ENCODE measurements at places on chromosomes 7 and 10.

GRCh38 chr10:75941223-75941801 lies 509.9 kb downstream of the LRMDA start:
- DNase-seq = no peak

DNA sequence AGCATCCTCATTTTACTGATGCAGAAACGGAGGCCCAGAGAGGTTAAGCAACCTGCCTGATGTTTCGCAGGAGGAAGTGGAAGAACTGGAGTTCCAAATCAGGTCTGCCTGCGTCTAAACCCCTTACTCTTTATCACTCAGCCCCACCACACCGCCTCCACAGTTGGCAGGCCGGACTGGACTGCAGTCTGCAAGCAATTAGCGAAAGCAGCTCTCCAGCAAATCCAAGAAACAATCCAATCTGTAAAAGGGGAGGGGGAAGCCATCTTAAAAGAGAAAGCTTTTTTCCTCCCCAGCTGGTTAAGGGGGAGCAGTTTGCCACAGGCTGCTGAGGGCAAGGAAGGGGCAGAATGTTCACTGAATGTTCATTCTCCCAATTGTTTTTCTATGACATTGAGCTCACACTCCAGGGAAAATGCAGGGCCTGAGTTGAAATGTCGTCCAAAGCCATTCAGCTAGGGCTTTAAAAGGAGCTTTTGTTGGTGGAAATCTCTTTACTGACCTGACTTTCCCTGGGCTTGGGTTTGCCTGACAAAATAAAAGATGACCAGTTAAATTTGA lies 350.1 kb downstream of the RNLS start:
- DNase-seq = no peak

- no peak for DNase-seq
Observed at GRCh38 chr7:85185424-85186082, 1.3 kb downstream of the SEMA3D start.

DNA sequence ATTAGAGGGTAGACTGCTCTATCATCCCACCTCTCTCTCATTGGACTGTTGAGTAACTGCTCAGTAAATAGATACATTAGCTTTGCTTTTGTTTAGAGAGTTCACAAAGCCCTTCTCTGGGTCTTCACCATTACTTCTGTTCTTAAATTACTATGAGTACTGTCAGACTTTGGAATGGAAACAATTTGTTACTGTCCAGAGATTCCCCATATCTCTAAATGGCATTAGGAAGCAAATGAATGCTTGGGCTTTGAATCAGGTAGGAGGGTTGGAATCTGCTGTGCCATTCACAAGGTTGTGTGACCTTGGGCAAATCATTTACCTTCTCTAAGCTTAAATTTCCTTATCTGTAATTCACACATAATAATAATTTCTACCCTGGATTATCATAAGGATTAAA lies 541.0 kb upstream of the FZD8 start:
- no peak for DNase-seq

GRCh38 chr7:88458279-88458678 lies 151.6 kb upstream of the STEAP4 start:
- no peak for DNase-seq

All from CD4-positive, CD25-positive, alpha-beta regulatory T cell (primary cell).